Umbilical cord (tissue), 2 donors: ENCODE measurements at places on chromosomes 6 and 20.

GRCh38 chr20:57396212-57396983 lies 5.2 kb downstream of the RBM38 start:
- DNase-seq, result no peak

GRCh38 chr6:127484212-127484863 lies 25.1 kb upstream of the KIAA0408 start:
- no peak for DNase-seq

- DNase-seq, result no peak
Observed at GRCh38 chr6:3357678-3358077, 98.9 kb downstream of the PSMG4 start.

- no peak for DNase-seq
Observed at GRCh38 chr6:16902502-16902901, 141.2 kb upstream of the ATXN1 start.

GRCh38 chr6:121247386-121247785 lies 86.9 kb downstream of the TBC1D32 start:
- no peak for DNase-seq

DNA sequence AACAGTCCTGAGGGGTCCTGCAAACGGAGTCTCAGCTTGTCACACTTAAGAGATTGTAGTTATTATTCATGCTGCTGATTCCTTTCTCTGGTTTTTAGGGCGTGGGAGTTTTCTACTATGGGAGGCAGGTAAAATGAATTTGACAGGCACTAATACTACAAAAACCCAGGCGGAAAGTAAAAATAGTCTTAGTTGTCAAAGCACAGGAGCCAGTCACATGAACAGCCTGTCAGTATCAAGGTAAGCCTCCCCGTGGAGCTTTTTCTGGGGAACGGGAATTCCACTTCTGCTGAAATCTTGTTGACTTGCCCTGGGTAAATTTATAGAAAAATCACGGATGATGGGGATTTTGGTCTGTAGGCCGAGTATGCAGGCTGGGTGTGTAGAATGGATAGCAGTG lies 79.8 kb downstream of the SLC24A3 start:
- no peak for DNase-seq

DNA sequence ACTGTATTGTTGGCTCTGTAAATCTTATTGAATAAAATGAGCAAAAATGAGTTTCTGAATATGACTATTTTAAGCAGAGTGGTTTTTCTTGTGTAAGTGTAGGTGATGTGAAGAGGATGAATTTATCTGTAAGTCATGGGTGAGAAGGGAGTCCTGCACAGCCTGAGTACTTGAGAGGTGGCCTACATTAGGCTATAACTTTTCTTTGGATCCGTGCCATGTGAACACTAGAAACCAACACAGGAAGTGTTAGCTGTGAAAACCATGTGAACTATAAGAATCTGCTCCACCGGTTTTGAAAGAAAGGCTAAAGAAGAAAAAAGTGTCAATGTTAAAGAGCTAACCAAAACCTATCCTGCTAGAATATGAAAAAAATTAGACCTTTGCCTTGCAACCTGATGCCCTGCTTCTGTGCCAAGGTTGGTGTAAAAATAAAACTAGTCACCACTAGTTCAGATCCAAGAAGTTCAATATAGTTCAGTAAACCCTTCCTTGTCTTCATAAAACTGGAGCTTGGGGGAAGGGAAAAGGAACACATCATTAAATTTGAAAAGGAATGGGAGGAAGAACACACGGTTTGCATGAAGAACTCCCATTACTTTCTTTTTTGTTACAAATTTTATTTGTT lies 21.3 kb downstream of the PLCB1 start:
- DNase-seq, result no peak

DNA sequence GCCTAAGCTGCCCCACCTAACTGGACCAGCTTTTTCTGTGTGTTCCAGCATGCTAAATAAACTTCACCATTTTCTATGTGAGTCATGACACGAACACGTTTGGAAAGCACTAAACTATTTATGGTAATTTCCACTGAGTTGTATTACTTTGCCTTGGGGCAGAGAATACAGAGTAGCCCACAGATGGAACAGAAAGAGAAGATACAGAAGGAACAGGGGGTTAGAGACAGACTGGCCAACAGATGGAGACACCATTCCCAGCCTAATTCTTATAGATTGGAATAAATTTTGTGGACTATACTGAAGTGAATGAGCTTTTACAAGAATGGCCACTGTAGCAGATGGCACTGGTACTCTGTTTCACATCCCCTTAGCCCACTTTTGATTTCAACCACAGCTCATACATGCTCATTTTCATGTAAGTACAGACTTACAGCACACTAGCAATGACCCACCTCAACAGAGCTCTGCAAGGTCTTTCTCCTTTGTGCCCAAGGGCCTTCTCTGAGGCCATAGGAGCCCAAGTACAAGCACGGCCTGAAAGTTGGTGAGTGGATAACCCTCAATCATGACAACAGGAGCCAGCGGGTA lies 13.1 kb upstream of the NT5DC1 start:
- DNase-seq, result no peak

- DNase-seq, result peak; percentile 34
Observed at GRCh38 chr20:46899621-46900020, 5.0 kb downstream of the EYA2 start.

DNA sequence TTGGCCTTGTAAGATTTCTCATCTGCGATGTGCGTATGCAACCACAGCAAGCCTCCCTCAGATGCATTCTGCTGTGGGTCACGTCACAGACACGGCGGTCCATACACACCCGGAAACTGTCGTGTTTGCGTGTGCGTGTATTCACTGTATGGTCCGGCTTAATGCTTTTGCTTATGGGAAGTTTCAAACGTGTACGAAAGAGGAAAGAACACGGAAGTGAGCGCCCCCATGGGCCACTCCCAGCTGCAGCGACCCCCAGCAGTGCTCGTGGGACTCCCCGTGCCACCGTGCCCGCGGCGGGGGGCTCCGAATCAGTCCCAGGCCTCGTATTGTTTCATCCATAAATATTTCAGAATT lies 10.2 kb downstream of the DLL1 start:
- DNase-seq, result no peak

- DNase-seq, result no peak
Observed at GRCh38 chr6:22825210-22825609, 255.8 kb downstream of the HDGFL1 start.

- no peak for DNase-seq
Observed at GRCh38 chr20:59448851-59449444, 148.5 kb downstream of the EDN3 start.

DNA sequence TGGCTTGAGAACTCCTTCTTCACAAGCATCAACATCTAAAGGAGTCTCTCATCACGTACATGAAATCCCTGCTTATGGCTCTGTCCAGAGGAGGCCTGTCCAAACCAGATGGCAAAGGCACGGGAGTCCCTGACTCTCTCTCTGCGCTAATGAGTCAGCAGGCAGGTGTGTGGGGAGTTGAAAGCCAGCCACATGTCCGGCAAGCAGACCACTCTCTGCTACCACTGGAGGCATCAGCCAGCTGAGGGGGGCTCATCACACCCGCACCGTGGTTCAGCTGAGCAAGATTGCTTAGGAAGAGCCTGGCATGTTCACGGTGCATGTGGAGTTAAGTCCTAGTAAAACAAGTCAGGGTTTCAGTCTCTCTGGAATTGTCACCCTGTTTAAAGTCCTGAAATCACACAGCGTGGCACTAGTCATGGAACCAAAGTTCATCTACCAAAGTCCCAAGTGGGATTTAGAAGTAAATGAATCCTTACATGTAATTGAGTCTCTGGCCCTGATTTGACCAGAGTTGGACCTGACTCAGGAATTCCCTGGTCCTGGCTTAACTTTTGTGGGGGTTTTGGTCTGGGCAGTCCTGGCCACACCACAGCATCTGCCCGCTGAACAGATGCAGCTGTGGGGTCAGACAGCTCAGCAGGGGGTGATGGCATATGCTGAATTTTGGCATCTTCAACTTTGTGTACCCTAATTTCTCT lies 155.2 kb upstream of the RIN2 start:
- DNase-seq, result no peak

- no peak for DNase-seq
Observed at GRCh38 chr20:53497246-53497645, 96.4 kb downstream of the ZNF217 start.

GRCh38 chr6:132369526-132369925 lies 31.7 kb downstream of the MOXD1 start:
- no peak for DNase-seq

DNA sequence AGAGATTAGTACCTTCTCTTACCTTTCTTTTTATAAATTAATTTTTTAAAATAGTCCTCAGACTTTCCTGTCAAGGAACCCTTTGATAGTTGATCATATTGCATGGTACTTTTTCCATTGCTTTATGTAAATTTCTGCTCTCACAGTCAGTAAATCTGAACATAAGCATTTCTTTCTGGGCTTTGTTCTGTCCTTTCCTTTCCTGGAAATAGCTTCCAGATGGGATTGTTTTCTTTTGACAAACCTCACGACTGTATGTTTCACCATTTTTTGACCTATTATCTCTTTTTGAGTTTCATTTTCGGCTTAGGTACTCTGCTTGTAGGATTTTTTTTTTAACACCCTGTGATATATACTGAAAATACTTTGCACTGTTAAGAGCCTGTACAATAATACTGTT lies 32.6 kb downstream of the UTRN start:
- no peak for DNase-seq

GRCh38 chr6:134410541-134410940 lies 92.6 kb upstream of the SGK1 start:
- peak; percentile 53 for DNase-seq

DNA sequence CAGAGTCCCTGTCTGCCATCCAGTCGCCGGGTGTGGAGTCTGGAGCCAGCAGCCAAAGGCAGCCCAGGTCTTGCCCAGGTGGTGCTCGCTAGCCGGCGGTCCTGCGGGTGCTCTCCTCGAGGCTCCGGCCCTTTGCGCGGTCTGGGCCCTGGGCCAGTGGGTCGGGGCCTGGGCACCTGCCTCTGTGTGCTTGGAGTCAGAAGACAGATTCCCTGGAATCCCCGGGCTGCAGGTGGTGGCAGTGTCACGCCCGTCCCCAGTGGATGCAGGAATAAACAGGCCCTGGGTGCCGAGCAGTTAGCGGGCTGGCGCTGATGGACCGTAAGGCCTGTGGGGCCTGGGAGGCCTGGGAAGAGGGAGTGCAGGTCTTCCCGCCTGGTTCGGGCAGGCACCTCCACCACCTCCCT lies 5.3 kb downstream of the SS18L1 start:
- DNase-seq, result no peak

GRCh38 chr6:24139639-24140038 lies 13.6 kb downstream of the NRSN1 start:
- no peak for DNase-seq

- DNase-seq, result no peak
Observed at GRCh38 chr20:428658-429200, 20.6 kb downstream of the RBCK1 start.

GRCh38 chr6:26053992-26054780 lies 33.0 kb upstream of the HFE start:
- DNase-seq, result peak; percentile 42

DNA sequence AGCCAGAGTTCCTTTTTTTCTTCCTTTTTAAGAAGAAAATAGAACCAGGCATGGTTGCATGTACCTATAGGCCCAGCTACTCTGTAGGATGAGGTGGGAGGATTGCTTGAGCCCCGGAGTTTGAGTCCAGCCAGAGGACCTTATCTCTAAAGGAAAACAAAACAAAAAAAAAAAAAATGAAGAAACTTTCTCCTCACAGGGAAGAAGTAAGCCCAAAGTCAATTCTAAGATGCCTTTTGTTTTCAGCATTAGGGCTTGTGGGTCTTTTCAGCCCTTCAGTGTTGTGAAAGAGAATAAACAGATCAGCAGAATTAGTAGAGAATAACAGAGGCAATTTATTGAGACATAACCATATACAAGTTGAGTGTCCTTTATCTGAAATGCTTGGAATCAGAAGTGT lies 26.8 kb downstream of the ZNF451 start:
- peak; percentile 10 for DNase-seq

- peak; percentile 22 for DNase-seq
Observed at GRCh38 chr6:163756079-163756478, 341.6 kb downstream of the QKI start.

DNA sequence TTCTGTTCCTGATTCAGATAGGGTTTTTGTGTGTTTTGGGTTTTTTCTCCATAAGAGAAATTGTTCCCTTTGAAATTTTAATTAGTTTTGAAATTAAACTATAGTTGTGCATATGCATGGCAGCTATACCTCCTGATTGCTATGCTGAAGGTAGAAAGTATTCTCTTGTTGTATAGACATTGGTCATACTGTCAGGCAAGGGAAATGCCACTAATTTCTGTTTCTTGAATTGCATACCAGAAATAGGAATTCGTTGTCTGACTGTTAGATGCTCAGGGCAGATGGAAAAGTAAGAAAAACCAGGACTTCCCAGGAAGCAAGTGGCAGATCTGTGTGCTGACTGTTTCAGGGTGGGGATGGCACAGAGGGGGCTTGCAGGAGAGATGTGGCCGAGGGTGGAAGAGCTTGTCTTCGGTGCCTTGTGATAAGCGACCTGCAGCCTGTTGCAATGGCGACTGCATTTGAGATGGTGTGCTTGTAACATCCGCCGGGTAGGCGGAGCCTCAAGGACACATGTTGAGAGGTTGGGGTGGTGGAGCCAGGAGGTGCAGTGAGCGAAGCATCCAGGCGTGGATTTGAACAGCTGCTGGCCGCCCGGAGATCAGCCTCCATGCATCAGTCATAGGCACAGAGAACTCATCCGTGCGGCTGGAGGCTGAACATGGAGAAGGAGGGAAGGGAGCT lies 42.8 kb downstream of the RREB1 start:
- no peak for DNase-seq

DNA sequence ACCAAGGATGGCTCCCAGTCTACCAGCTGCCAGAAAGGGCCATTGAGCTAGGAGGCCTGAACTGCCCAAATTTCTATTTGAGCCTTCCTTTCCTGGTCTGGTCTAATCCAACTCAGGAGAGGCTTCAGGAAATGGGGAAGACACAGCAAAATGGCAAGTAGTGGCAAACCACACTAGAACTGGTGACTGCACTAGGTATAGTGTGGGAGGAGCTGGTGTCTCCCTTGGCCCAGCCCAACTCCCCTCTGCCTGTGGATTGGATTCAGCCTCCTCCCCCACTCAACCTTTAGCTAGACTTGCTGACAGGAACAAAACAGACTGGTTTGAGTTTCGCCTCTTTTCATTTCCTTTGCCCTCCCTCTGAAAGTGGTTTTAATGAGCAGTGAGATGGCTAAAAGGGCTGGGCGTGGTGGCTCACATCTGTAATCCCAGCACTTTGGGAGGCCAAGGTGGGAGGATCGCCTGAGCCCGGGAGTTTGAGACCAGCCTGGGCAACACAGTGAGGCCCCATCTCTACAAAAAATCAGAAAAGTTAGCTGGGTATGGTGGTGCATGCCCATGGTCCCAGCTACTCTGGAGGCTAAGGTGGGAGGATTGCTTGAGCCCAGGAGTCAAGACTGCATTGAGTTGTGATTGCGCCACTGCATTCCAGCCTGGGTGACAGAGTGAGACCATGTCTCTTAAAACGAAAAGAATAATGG lies 17.5 kb downstream of the MRPS18A start:
- peak; percentile 82 for DNase-seq

GRCh38 chr6:22020299-22021003 lies 276.4 kb downstream of the PRL start:
- DNase-seq, result no peak

DNA sequence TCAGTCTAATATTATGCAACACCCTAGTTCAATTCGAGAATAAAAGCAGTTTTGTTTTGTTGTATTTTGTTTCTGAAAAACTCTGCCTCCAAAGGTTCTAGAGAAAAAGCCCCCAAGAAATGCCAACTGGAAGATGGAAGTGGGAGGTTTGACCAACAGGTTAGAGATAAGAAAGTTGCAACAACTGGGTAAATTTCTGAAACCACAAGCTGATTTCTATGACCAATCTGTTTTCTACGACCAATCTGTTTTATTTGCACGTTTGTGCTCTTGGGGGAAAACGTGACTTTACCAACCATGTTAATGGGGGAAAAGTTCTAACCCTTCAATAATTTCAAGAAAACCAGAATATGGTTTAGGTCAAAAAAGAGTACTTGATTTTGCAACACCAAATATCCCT lies 173.2 kb downstream of the PDE7B start:
- DNase-seq, result no peak
